Endothelial cell (in vitro differentiated cells): ENCODE measurements at places on chromosomes 16 and 17. TPM values are rescaled to one million over a fixed set of nuclear protein-coding genes. Genes with fewer than 3 reads are reported as not detected.

The NTN1 gene
- 6.6 TPM for total RNA-seq

The GCGR gene
- not detected for total RNA-seq

DNA sequence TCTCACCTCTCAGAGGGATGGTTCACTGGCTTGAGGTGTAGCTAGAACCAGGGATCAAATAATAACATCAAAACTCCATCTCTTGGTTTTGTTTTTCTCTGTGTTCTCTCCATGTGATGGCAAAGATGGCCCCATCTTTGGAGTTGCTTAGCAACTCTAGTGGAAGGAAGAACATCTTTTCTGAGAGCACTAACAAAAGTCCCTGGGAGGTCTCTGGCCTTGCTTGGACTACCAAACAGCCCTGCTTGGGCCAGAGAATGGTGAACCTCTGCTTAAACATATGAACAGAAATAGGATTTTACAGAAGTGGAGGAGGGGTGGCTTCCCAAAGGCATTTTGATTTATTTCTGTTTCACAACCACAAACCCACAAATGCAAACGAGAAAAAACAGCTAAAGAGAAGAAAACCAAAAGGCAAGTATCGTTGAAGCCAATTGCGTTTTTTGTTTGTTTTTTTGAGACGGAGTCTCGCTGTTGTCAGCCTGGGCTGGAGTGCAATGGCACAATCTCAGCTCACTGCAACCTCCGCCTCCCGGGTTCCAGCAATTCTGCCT is 13.2 kb downstream of the GABARAPL2 start:
- H3K27ac ChIP-seq = no peak overlapping the region
- H3K4me1 ChIP-seq = peaks cover 8% of the 10 kb centered on the region
- no peak for DNase-seq
- no peaks in the 10 kb centered on the region for H3K27me3 ChIP-seq
- no peak overlapping the region for H3K4me3 ChIP-seq
- peaks cover 40% of the 10 kb centered on the region for H3K36me3 ChIP-seq

DNA sequence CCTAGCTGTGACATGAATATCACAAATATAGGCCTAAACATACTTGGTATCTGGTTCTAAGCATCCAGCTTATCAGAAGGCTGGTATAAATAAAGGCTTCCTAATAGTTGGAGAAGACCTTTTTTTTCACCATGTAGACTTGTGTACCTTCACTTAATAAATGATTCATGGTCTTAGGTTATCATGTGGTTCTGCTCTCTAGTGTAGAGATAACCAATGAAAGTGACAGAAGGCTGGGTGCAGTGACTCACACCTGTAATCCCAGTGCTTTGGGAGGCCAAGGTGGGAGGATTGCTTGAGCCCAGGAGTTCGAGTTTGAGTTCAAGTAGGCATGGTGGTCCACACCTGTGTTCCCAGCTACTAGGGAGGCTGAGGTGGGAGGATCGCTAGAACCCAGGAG is 3.1 kb downstream of the DDX19A start:
- H3K36me3 ChIP-seq = no peaks in the 10 kb centered on the region
- no peaks in the 10 kb centered on the region for H3K27me3 ChIP-seq
- no peak for DNase-seq
- H3K27ac ChIP-seq = no peak overlapping the region
- H3K4me1 ChIP-seq = peaks cover 8% of the 10 kb centered on the region

DNA sequence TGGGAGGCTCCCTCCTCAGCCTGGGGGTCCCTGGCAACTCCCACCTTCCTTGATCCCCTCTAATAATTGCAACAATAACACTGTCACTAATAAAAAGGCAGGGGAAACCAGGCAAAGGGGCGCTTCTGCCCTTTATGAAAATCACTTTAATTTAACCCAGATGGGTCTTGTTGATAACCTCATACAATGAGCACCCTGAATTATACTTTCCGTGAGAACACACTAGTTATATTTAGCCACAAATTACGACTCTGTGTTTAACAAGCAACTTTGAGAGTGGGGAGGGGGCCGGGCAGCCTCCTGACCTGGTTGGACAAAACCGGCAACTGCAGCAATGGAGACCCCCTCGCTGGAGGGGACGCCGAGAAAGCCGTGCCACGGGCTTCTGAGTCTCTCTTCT is 5.7 kb upstream of the BAHCC1 start:
- peaks cover 38% of the 10 kb centered on the region for H3K4me1 ChIP-seq
- no peak overlapping the region for H3K27ac ChIP-seq
- peak overlapping the region; percentile 56 for H3K4me3 ChIP-seq
- peaks cover 14% of the 10 kb centered on the region for H3K36me3 ChIP-seq
- H3K27me3 ChIP-seq = peaks cover 28% of the 10 kb centered on the region

DNA sequence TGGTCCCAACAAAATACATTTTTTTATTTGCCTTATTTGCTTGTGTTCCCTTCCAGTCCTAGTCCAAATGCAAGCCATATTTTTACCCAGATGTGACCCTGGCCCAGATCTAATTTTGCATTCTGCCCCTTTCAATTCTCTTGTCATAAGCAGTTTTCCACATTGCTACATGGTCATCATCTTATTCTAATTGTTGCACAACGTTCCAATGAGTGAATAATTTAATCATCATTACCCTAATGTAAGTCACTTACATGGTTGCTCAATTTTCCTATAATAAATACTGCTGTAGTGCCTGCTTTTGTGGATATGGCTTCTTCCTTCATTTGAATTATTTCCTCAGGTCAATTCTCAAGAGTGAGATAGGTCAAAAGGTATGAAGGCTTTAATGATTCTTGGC is 12.8 kb downstream of the RSAD1 start:
- peaks cover 2% of the 10 kb centered on the region for H3K27me3 ChIP-seq
- no peak for DNase-seq
- no peaks in the 10 kb centered on the region for H3K36me3 ChIP-seq
- H3K27ac ChIP-seq = no peak overlapping the region
- no peaks in the 10 kb centered on the region for H3K4me1 ChIP-seq

The PSMD7 gene
- total RNA-seq = 82.4 TPM
